ENCODE measurements at places on chromosomes 11 and 22.

DNA sequence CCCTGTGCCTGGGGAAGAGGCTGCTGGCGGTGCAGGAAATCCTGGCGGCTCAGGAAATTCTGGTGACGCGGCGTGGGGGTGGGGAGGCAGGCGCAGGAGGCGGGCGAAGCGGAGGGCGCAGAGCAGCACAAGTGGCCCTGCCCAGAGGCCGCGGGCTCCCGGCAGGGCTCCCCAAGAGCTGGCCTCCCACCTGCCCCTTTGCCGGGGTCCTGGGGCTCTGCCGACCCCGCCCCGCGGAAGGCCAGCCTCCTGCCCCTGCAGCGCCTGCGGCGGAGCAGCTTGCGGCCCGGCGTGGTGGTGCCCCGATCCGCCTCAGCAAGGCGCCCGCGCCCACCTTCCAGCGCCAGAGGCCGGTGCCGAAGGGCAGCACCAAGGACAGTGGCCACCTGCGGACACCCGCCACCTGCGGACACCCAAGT is 100.2 kb upstream of the OR4C13 start:
- DNase-seq, result no peak

DNA sequence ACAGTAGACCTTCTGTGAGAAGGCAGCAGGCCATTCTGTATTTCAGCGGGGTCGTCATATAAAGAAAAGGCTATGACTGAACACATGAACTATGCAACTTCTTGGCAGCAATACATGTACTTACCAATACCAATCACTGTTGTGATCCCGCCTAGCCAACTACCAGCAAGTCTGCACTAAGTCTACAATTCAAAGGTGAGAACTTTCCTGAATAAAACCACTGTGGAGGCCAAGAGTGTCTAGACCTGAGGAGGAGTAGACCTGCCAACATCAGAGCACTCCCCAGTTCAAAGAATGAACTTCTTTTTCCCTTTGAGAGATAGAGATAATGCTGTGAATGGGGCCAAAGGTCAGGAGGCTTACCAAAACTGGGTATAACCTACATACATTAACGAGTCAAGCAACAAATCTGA is 108.2 kb downstream of the SIK3 start:
- no peak for DNase-seq

DNA sequence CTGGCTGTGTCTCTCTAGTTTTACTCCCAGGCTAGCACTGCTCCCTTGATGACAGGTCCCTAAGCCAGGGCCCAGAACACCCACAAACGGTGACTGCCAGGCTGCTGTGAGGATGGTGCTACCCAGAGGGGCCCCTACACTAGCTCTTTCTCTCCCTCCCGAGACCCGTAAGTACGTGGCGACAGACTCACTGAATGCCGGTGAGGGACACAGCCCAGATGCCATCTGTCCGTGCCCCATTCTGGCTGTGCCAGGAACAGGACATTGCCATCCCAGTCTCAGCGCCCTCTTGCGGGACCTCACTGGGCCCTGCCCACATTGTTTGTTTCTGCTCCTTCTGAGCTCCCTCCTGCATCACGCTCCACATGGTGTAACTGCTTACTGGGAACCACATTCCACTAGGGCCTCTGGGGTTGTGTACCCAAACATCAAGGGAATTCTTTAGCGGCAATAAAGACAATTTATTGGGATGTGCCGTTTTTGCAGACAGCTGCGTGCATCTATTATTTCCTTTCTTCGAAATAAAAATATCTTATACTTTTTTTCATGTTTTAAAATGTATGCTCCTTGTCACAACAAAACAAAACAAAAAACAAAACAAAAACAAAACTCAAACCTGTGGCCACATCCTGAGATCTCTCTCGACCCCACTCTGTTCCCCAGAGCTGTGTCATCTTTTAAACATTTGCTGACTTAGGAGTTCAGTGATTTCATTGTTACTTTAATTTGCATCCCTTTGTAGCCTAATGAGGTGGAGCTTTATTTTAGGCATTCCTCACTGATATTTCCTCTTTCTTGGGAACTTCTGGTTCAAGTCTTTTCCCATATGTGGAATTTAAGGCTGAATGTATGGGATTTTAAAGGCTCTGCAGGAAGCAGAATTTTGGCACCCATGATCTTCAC is 4.4 kb upstream of the TPCN2 start:
- DNase-seq, result no peak

DNA sequence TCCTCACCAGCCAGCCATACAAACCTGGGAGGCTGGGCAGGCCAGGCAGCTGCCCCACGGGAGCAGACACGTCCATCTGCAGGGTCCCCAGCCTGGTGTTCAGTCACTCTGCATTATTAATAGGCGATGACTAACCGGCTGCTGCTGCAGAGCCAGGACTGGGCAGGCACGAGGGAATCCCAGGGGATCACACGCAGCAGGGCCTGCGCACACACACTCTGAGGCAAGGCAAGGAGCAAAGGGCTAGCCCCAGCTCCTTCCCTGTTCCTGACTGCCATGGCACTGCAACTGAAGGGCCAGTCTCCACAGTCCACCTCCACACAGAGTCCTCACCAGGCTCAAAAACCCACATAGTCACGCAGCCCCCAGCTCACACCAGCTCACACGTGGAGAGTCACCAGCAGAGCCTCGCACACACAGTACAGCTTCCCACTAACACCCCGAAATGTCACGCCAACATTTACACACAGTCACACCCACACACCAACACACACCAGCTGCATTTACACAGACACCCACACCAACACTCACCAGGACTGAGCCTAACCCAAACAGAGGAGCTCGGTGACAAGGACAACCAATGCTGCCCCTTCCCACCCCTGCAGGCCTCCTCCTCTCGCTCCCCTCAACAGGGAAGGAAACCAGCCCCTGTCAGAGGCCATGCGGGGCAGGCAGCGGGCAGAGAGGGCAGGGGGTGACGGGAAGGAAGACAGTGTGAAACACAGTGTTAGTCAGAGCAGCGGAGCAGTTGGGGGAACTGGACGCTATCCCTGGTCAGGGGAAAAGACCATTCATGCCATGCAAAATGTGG is 47.3 kb downstream of the NRXN2 start:
- DNase-seq, result no peak

GRCh38 chr22:46351131-46351735 is 15.7 kb downstream of the TRMU start:
- no peak for DNase-seq

- DNase-seq, result no peak
Observed at GRCh38 chr22:19810381-19811201, 44.1 kb downstream of the GNB1L start.

- no peak for DNase-seq
Observed at GRCh38 chr22:36860821-36861659, at the start of gene NCF4. NCF4 (plus strand) TSS chr22:36861006; CDS start chr22:36861172, 166 bp downstream.

- no peak for DNase-seq
Observed at GRCh38 chr11:116750070-116750718, 22.6 kb downstream of the BUD13 start.

DNA sequence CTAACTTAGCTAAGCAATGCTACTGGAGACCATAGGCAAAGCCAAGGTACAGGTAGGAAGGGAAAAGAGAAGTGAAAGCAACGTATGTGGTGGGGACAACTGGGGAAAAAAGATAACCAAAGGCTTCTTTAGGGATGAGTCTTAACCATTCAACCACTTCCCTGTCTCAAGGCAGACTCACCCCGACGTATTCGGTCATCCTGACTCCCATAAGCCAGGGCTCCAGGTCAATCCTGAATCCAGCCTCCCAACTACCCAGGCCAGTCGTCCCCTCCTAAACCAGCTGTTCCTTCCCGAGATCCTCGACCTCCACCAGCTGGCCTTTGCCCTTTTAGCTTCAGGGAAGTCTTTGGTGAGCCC is 330 bp downstream of the ACP2 start:
- DNase-seq, result no peak

- no peak for DNase-seq
Observed at GRCh38 chr11:122105044-122105758, 10.8 kb downstream of the BLID start.

DNA sequence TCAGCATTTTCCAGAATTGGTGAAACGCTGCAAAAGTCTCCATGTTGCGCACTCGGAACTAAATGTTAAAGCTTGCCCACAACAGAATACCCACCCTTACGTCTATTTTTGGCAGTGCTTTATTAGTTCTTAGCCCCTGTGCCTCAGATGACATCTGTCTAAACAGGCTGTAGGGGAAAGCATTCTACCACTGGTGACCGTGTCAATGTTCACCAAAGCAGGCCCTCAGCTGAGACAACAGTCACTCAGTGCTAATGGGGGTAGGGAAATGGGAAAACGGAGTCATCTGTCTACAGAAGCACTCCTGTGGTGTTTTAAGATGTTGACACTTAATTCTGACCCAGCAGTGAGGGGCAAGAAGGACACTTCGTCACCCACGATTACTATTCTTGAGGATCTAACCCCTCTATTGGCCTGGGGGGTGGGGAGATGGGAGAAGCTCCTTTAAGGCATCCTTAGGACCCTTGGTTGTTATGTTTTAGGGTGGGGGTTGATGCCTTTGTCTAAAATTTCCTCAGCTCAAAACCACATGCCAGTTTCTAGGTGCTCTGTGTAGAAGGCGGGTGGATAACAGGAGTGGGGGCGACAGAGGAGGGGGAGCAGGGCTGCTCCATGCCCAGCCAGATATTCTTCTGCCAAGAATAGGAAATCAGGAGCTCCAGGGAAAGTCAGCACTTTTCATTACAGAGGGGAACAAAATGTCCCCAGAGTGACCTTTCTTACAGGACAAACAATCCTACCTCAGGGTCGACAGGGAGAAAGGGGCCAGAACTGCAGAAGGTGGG is 15.6 kb upstream of the MFRP start:
- no peak for DNase-seq

DNA sequence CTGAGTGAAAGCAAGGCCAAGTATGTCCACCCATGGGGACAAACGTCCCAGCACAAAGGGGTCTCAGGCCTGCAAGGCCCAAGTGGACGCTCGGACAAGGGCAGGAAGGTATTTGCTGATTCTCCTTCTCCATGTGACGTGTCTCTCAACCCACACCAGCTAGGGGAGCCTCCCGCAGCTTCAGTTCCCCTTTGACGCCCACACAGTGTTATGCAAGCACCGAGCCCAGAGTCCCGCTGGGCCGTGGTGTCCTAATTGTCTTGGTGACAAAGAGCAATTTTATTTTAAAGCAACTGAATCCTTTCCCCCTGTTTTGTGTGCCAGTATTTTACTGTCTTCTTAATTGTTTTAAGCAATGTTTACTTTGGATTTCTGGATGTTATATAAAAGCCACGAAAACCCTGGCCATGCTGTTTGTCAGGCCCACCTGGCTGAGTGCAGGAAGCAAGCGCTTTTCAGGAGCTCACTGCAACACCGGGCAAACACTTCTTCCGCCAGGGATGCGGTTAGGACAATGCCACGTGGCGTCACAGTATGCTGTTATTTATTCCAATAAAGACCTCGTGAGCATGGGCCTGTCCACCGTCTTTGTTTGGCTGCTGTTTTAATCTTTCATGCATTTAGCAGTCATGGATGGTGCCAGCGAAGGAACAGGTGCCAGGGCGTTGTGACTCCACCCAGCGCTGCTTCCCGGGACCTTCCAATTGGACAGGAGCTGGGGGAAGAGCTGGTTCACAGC is 8.2 kb upstream of the PARVG start:
- DNase-seq, result no peak

- no peak for DNase-seq
Observed at GRCh38 chr11:102468616-102469195, 16.1 kb upstream of the TMEM123 start.

GRCh38 chr11:35688023-35688422 is 25.4 kb downstream of the TRIM44 start:
- DNase-seq, result no peak

DNA sequence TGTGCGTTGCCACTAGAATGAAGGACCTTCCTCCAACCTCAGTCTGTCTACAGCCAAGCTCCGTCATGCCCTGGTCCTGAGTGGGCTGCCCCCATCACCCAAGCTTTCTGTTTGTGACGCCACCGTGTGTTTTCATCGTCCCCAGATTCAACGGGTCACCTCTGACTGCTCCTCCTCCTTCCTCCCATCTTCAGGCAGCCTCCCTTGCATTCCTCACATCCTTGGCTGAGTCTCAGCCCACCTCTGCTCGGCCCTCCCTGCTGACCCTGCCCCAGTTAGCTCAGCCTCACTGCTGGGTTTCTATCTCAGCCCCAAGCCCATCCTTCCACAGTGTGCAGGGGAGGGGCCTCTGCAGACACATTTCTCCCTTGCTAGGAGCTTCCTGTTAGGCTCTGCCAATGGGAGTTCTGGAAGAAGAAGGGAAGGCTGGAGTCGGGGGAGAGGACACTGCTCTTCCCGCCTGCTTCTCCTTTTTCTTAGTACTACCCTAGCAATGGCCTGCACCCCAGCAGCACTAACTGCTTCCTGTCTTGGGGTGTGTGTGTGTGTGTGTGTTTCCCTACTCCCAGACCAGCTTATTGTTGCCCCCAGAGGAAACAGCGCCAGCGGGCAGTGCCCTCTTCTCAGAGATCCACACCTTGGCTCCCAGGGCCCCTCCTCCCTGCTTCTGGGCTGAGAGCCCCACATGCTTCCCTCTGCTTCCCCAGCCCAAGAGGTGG is 5.2 kb downstream of the IFT27 start:
- no peak for DNase-seq

DNA sequence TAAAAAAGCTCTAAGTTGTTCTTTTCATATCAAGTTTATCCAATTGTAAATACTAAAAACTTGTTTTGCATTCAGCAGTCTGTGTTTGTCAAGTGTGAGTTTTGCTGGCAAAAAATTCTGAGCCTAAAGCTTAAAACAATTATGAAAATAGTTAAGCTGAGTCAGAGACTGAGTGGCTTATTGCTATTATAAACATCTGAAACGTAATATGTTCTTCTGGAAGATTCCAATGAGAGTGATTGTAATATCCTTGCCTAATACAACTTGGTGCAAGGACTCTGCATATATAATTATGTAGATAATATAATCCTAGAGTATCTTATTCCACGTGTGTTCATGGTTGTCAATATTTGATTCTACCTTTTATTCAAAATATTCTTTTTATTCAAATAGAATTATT is 14.1 kb upstream of the NUP50 start:
- no peak for DNase-seq

- DNase-seq, result no peak
Observed at GRCh38 chr22:38162881-38163843, 18.5 kb downstream of the PLA2G6 start.

Data from activated T-helper 1 cell treated with anti-CD3 and anti-CD28 coated beads, Interleukin-2, amount 50 U/mL, for 16 hours (primary cell).